ENCODE measurements at places on chromosomes 5 and 9.
A peak's percentile ranks its signal among the peaks of the same experiment; 100 is the strongest.

- DNase-seq: no peak
Observed at GRCh38 chr5:11869203-11869602, 35.0 kb downstream of the CTNND2 start.

- peak; percentile 7 for DNase-seq
Observed at GRCh38 chr5:42715785-42716184, 40.8 kb upstream of the CCDC152 start.

GRCh38 chr9:117718701-117719100, 14.5 kb downstream of the TLR4 start:
- no peak for DNase-seq

DNA sequence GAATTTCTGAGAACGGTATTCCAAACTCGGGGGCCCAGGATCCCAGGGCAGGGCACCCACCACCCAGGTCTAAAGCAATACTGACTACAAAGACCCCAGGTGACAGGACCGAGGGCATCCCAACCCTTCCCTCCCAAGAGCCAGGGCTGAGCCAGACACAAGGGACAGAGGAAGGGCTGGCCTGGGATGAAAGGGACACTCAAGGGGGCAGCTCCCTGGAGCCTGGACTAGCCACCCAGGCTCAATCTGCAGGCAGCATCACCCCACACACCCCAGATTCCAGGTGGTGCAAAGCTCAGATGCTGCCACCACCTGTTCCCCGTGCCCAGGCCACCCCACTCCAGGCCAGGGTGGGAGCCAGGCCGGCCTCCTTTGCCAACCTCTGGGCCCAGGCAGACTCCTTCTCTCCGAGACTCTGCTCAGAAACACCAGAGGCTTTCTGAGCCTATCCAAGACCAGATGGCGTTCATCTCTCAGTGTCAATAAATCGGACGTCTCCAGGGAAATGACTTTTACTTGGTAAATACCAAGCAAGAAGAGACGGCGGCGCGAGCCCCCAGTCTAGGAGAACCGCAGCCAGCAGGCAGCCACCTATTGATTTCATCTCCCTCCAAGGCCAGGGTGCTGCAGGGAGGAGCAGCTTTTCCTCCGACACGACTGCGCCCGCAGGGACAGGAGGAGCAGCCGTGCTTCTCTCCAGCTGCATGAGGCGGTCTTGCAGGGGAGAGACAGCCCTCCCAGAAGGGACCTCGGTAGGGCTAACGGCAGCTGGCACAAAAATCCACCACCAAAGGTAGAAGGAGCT, 94.1 kb upstream of the ADAMTS2 start:
- no peak for DNase-seq

DNA sequence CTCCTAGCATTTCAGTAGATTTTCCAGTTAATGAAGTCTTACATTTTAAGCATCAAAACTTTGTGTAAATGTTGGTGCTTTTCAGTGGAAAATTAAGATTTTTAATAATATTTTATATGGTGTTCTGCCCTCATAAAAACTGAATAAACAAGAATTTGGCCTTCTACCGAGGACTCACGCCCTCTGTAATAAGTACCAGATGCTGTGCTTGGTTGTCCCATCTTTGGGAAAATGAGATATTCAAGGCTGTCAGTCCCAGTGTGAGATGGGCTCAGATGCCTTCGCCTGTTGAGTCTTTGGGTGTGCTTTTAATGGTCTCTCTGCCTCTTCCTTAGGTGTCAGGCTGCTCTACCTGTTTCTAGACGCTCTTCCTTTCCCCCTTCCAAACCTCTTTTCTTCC, 28.7 kb downstream of the GALNT12 start:
- peak; percentile 51 for DNase-seq

DNA sequence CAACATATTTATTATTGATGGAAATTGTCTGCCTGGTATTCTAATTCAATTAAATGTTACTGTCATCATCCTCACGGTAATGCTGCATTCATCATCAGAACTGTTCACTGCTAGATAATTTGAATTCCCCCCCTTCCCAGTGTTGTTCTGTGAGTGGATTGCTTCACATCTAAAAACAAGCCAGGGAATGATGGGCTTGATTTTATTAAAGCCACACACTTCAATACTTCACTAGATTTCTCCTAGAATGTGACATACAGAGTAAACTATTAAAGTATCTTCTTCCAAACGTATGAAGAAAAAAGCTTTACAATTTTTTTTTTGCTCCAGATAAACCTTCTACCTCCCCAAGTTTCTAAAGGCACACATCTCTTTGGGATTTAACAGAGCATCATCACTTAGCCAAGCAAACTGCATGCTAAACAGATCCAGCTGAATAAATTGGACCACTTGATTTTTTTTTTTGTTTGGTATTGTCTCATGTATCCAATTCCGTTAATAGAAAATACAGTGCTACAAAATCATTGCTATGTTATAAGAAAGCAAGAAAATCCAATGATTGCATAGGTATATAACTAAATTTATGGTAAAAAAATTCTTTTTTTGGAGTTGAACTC, 692.4 kb downstream of the MTRR start:
- no peak for DNase-seq

DNA sequence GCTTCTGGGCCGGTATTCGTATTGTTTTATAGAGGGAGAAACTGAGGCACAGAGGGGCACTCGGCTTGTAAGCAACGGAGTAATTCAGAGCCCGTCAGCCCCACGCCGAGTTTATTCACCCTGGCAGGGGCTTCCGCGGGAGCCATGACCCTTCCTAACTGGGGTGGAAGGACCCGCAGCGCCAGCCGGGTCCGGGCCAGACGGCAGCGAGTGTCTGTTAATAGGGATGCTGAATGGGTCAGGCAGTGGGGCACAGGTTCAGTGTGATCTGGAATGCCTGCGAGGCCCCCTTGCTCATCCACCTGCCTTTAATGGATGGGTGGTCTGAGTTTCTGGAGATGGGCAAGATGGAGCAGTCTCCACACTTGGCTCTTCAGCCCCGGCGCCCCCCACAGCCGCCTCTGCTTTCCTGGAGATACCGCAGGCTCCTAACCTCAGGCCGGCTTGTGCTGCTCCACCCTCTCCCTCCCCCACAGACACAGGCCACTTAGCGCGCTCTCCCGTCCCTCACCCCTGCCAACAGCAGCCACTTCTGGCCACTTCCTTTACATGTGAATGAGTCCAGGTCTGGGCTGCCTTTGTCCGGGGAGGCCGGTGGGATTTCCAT, 147.1 kb downstream of the ERCC6L2 start:
- no peak for DNase-seq

- no peak for DNase-seq
Observed at GRCh38 chr5:167726642-167727041, 564.8 kb upstream of the WWC1 start.

DNA sequence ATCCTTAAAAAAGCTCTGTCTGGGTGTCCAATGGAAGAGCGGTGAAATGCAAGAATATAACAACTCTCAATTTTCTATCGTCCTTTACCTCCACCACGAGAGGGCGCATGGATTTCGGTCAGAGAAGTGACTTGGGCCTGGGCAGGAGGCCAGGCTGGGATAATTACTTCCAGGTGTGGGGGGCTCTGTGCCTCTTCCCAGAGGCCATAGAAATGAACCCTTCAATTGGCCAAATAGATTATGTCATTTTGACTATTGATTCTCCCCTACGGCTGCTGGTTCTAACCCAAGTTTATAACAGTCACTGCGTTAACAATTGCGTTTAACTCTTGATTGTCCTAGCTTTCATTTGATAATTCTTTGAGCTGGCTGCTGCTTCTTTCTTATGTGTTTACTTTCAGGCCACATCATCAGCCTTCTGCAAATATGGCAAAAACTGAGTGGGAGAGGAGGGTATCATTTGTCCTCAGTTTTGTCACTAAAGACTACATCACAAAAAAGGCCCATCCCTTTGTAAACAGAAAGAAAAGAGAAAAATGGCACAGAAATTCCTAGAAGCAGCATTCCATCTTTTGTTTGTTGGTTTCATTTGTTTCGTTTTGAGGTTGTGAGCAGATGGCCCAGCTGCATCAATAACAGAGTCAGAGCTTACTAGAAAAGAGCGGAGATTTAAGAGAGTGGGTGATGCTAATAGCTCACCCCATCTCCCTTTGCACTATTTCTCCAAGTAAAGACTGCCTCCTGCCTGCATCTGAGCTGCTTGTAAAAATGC, 45.4 kb upstream of the ZFR start:
- peak; percentile 97 for DNase-seq

- peak; percentile 16 for DNase-seq
Observed at GRCh38 chr9:87684627-87685219, 41.2 kb upstream of the CTSL start.
